Activated B cell treated with CpG ODN at 0.5 μM for 24 hours (primary cell): ENCODE measurements at places on chromosomes 2 and 18. TPM values are rescaled to one million over a fixed set of nuclear protein-coding genes. Genes with fewer than 3 reads are reported as not detected.

DNA sequence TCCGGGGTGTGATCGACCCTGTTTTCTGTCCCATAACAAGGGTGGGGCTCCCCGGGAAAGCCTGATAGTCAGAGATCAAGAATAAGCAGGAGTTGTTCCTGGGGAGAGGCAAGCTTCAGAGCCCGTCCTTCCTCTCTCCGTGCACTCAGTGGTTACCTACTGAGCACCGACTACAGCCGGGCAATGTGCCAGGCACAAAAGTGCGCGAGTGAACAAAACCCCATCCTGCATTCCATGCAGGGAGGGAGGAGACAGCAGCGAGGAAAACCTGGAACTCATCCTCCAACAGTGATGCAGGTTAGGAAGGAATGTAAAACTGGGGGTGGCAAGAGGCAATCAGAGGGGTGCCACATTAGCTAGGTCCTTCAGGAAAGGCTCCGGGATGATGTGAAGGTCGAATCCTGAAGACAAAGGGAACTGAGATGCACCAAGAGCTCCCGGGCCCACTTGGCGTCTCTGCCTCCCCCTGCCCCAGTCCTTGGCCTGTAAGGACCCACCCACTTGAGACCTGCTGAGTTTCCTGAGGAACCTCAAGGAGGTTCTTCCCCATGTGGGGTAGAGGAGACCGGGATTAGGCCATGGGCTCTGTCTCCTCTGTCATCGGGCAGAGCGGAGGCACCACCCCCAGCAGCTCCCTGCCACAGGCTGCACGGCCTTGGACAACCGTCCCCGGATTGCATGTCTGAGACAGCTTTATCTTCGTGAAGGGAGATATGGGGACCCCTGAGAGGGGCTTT, 198.2 kb downstream of the NDUFA10 start:
- no peak for DNase-seq

DNA sequence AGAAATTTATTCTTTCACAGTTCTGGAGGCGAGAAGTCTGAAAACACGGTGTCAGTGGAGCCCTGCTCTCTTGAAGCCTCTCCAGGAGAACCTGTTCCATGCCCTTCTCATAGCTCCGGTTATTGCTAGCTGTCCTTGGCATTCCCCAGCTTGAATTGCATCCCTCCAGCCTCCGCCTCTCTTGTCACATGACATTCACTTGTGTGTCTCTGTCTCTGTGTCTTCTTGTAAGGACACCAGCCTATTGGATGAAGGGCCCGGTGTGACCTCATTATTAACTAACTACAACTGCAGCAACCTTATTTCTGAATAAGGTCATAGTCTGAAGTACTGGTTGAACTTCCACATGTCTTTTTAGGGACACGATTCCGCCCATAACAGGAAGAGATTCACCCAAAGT, 4.5 kb upstream of the PRSS56 start:
- no peak for DNase-seq

- DNase-seq, result no peak
These were observed 143.3 kb upstream of the ZEB2 start for GRCh38 chr2:144663207-144663606.

DNA sequence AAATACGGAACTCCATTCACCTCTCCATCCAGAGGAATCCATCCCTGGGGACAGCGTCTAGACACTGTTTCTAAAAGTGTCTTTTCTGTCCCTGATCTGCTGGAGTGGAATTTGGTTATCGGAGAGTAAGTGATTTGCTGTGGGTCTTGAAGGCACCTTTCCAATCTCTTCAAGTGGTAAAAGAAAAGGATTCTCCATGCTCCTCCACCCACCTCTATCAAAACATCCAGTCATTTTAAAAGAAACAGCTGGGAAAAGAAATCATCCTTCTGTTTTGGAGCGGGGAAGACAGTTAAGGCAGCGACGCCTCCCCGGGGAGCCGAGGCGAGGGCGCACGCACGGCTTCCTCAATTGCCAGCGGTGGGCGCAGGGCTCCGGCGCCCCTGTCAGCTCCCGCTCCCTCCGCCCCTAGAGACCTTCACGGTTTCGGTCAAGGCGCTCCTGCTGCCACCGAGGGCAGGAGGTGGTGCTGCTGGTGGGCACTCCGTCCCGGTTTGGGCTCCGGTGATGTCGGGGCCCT, 547 bp downstream of the SLC35F5 start:
- DNase-seq, result no peak

GRCh38 chr2:176535467-176536113, 266.3 kb downstream of the MTX2 start:
- DNase-seq, result no peak

DNA sequence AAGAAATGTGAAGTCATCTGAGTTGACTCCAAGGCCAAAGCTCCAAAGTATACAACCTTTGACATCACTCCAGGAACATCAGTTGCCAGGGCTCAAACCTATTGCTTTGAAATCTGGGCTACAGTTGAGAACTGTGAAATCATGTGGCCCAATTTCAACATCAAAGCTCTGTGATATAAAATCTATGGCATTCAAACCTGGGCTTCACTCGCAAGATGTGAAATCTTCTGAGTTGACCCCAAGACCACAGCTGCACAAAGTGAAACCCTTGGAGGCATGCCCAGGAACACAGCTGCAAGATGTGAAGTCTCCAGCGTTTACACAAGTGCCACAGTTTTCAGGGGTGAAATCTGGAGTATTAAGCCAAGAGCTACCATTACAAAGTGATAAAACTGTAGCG, 9.4 kb upstream of the ZNF512 start:
- no peak for DNase-seq

DNA sequence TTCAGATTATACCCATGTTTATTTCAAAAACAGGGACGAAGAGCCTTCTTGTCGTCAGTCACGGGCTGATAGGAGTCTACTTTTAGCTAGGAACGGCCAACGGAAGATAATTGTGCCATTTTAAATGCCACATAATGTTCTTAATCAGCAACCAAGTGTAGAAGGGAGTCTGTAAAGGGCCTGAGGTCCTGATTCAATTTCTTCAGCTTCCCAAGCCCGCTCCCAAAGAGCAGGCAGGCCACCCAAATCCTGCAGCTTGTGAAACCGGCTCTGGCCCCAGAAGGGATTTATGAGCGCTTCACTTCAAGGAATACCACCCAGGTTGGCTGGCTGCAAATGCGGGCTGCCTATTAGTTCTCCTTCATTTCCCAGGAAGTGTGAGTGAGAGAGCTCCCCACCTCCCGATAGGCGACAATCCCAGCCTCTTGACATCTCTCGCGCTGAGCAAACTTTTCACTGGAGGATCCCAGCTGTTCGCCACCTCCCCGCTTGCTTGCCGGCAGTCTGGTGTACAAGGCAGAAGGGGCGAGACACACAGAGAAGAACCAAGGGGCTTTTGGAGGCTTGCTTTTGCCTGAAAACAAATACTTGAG, 272.9 kb downstream of the CDH20 start:
- DNase-seq, result no peak

TACR1 gene
- not detected in 2 replicates for total RNA-seq

PSMD1 gene
- total RNA-seq, result 99.9 and 105 TPM in 2 replicates

XIRP2 gene
- total RNA-seq, result not detected in 2 replicates
